ENCODE measurements at places on chromosomes 2 and 18.

DNA sequence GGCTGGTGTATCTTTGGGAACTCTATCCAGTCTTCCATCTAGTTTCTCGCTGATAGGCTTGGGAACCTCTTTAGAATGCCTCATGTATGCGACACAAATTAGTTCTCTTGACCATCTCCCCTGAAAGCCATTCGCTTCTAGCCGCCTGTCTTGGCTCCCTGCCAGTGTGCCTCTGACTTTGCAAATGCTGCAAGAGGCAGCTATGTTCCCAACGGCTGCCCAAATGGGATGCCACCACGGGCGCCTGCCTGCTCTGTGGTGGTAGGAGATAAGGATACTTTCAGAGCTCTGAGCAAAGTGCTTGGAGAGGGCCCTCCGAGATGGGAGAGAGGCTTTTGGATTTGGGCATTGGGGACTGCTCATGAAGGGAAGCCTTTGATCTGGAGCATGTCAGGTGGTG is 77.7 kb upstream of the IGFBP5 start:
- no peak for DNase-seq

DNA sequence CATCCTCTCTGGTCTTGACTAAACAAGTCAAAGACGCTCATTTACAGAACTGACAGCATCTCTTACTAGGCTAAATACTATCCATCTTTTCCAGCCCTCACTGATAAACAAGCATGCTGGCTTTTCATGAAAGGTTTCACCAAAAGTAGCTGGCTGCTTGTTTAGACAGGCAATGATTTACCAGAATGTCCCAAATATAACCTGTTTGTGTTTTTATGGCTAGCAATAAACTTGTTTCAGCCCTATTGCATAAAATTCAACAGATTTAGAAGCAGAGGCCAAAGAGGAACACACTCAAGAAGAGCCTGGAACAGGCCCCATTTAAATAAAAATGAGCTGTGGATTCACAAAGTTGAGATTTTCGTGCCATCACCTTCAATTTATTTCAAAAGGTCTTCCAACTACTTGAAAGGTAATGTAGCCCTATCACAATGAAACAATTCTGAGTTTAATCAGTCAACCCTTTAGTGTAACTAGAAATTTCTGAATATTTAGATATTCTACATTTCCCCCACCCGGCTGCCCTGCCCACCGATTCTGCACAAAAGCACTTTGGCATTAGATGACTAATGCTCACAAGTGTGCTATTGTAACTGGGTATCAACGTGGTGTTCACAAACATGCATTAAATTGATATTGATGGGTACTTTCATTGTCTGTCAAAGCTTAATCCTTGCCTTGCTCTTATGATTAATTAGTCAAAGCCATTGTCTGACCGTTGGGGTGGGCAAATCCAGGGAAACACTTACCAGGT is 54.0 kb downstream of the ST6GAL2 start:
- no peak for DNase-seq

- peak; percentile 26 for DNase-seq
These were observed 46.5 kb upstream of the EPG5 start for GRCh38 chr18:46013484-46014189.

GRCh38 chr2:176280867-176281658 is 11.8 kb downstream of the MTX2 start:
- DNase-seq = no peak

- DNase-seq = no peak
These were observed 1412.0 kb upstream of the ZEB2 start for GRCh38 chr2:145931781-145932395.

GRCh38 chr2:115369400-115369799 is 927.0 kb downstream of the DPP10 start:
- no peak for DNase-seq

DNA sequence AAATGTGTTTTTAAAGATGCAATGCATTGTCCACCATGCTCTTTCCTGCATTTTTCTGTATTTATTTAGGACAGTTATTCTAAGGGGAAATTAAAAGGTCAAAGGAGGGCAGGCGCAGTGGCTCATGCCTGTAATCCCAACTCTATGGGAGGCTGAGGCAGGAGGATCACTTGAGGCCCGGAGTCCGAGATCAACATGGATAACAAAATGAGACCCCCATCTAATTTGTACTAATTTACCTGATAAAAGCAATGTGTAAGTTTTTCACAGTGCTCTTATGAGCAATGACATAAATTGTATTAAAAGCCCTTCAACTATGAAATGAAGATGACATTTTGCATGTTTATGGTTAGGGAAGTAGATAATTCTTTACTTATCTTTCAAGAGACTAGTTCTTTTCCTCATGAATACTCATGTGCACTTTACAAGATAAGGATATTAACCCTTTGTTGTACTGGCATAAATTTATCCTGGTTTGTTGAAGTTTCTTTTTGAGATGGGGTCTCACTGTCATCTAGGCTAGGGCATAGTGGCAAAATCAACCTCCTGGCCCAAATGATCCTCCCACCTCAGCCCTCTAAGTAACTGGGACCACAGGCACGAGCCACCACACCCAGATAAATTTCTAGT is 9.7 kb downstream of the HSBP1L1 start:
- no peak for DNase-seq

- no peak for DNase-seq
These were observed 69.1 kb upstream of the CTDP1 start for GRCh38 chr18:79610461-79611039.

GRCh38 chr18:961644-962355 is 57.1 kb downstream of the ADCYAP1 start:
- DNase-seq = peak; percentile 65

GRCh38 chr2:20657522-20658235 is 6.8 kb upstream of the HS1BP3 start:
- DNase-seq = no peak

GRCh38 chr2:239035361-239035814 is 187.5 kb downstream of the TWIST2 start:
- DNase-seq = peak; percentile 76

DNA sequence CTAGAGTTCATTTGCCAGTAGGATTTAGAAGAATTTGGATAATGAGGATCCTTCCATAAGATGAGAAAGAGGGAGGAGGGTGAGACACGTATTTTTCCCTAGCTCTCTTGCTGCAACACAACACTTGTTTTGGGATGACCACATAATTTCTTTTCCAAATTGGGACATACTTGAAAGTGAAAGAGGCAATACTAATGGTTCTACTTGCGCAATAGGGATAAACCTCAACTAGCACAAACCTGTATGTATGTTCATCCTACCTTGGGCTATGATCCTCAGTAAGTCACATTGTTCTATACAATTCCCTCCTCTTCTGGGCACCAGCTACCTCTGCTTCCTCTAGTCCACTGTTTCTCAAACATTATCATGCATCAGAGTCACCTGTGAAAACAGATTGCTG is 1208.8 kb upstream of the LRRTM1 start:
- DNase-seq = no peak

- no peak for DNase-seq
These were observed 12.3 kb downstream of the ZEB2 start for GRCh38 chr2:144507441-144508171.

All from activated CD4-positive, alpha-beta T cell treated with anti-CD3 and anti-CD28 coated beads for 48 hours (primary cell).